Activated T-helper 1 cell treated with anti-CD3 and anti-CD28 coated beads, Interleukin-2, amount 50 U/mL, for 16 hours (primary cell): ENCODE measurements at places on chromosomes 12 and 14.

GRCh38 chr12:68364328-68364727, 32.2 kb upstream of the MDM1 start:
- DNase-seq: no peak

DNA sequence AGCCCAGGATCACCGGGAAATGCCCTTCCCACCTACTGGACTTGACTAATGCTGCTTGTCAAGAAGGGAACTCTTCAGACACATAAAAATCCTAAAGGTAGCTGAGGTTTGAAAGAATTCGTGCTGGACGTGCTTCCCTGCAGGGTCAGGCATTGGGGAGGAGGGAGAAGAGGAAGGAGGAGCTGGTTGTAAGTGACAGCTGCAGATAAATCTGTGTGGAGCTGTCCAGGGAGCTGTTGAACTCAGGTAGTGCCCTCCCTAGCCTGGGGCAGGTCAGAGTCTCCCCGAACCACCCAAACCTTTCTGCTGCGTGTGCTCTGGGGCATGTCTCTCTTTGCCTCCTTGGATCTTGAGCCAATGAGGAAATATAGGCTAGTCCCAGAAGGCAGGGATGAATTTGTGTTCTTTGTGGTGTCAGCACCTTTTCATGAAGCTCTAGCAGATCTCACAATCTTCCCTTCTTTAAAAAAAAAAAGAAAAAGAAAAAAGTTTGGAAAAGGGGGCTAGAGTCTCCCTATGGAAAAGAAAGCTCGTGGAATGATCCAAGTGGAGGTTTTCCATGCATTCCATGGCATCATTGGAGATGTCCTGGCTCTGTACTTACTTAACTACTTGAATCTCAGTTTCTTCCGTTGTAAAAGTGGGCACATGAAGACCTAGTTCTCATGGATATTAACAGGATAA, 23.6 kb upstream of the FOS start:
- no peak for DNase-seq

- no peak for DNase-seq
Measured at GRCh38 chr12:2411616-2412304, 359.0 kb downstream of the CACNA1C start.

- DNase-seq: no peak
Measured at GRCh38 chr14:101728367-101728742, 33.2 kb upstream of the PPP2R5C start.

DNA sequence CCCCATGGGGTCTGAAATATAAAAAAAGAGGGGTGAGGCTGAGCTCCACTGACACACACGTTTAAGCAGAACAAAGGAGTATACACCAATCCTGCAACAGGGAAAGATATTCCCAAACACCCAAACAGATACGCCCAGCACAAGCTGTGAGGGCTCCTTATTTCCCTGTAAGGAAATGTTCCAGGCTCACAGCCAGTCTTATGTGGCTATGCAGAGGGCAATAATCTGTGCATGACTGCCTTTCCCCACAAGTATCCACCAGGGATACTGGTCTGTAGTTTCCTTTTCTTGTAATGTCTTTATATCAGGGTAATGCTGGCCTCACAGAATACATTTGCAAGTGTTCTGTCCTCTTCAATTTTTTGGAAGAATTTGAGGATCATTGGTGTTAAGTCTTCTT, 141.7 kb upstream of the DAAM1 start:
- DNase-seq: no peak

GRCh38 chr14:54188064-54188666, 208.6 kb upstream of the CDKN3 start:
- no peak for DNase-seq

DNA sequence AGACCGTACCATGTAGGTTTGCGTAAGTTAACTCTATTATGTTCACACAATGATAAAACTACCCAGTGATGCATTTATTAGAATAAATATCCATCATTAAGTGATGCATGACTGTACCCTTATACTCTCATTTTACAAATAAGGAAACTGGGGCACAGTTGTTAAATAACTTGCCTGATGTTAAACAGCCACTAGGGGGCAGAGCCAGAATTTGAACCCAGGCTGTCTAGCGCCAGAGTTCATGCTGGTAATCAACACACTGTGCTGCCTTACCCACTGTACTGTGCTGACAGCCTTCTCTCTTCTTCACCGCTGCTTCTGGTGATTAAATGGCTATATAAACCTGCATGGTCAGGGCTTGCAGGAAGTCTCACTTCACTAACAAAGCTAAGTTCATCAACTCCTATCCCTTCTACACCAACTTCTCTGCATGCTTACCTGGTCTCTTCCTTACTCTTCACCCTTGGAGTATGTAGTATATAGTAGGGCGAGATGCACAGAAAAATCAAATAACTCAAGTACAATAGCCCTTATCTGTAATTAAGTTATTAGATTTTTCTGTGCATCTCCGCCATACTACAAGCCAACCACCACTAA, 43.6 kb upstream of the APPL2 start:
- DNase-seq: no peak

GRCh38 chr12:109736552-109737108, 23.0 kb downstream of the FAM222A start:
- DNase-seq: no peak

DNA sequence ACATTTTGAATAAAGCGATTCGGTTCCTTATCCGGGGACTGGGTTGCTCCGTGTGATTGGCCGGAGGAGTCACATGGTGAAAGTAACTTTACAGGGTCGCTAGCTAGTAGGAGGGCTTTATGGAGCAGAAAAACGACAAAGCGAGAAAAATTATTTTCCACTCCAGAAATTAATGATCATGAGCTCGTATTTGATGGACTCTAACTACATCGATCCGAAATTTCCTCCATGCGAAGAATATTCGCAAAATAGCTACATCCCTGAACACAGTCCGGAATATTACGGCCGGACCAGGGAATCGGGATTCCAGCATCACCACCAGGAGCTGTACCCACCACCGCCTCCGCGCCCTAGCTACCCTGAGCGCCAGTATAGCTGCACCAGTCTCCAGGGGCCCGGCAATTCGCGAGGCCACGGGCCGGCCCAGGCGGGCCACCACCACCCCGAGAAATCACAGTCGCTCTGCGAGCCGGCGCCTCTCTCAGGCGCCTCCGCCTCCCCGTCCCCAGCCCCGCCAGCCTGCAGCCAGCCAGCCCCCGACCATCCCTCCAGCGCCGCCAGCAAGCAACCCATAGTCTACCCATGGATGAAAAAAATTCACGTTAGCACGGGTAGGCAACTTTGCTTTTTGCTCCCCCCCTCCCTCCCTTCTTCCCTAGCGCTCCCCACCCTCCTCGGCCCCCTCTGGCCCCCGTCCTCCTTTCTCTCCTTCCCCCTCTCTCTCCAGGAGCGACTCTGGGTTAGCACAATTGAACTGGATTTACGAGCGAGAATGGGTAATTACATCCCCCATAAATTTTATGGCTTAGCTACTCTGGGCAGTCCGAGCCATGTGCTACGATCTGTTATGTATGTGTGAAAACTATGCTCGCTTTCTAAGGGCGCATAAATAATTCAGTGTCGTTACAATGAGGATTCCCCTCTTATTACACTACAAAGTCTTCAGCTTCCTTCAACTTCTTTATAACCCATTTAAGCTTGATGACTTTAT, at the start of gene HOXC4:
Gene HOXC4 (plus strand): TSS at position 85 of the 991 bp plus-strand sequence. CDS start 88 bp downstream, at position 173.
- no peak for DNase-seq

DNA sequence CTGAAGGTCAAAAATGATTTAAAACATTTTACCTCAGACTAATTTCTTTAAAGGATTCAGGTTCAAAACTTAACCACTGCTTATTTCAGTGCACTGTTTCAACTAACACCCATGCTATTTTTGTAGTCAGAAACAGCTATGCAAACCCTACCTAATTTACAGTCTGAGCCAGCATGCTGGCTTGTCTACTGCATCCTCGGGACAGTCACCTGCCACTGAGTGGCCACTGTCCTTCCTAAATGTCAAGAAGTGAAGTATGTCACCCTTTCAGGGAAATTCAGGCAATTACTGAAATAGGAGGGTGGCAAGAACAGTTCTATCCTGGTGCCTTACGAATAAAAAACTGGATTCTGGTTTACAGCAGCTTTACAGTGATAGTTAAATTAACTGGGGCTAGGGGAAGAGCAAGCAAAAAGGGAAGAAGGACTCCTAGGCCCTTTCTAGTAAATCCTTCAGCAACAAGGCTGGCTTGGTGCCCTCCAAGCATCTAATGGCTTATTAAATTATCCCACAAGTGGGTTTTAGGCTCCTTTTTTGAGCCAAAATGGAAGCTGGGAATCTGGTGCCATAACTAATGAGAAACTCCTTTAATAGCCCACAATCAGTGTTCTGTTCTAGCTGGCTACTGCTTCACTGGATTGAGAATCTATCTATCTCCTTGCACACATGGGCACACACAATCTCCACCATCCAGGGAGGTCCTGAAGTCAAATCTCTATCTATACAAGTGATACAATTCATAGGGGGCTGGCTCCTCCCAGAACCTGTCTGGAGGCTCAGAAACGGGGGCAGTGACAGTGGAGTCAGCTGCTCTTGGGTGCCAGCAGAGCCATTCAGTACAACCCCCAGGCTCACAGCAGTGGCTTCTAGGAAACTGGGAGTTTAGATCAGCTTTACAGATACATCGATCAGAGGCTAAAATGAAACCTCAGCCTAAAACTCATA, 43.4 kb downstream of the SH2B3 start:
- no peak for DNase-seq

DNA sequence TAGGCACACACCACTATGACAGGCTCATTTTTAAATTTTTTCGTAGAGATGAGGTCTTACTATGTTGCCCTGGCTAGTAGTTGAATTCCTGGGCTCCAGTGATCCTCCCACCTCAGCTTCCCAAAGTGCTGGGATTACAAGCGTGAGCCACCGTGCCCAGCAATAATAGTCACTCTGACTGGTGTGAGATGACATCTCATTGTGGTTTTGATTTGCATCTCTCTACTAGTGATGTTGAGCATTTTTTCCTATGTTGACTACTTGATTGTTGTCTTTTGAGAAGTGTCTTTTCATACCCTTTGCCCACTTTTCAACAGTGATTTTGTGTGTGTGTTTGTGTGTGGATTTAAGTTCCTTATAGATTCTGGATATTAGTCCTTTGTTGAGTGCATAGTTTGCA, 26.3 kb downstream of the ATP2A2 start:
- DNase-seq: no peak

DNA sequence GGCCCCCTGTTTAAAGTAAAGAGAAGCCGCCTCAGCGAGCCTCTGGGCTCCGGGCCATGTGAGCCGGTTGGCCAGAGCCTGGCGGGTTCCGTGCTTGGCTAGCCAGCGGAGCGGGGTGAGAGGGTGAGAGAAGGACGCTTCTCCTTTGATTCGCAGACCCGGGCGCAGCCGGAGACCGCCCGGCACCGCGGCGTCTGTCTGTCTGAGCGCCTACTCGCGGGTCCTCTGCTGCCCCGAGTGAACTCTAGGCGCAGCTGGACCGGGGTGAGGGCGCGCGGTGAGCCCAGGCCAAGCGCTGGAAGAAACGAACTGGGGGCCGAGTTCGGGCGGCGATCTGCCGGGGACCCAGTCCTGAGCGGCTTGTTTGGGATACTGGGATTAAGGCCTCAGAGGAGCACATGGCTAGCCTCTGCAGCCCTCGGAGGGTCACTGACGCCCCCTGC, 41.4 kb upstream of the TBX5 start:
- no peak for DNase-seq

DNA sequence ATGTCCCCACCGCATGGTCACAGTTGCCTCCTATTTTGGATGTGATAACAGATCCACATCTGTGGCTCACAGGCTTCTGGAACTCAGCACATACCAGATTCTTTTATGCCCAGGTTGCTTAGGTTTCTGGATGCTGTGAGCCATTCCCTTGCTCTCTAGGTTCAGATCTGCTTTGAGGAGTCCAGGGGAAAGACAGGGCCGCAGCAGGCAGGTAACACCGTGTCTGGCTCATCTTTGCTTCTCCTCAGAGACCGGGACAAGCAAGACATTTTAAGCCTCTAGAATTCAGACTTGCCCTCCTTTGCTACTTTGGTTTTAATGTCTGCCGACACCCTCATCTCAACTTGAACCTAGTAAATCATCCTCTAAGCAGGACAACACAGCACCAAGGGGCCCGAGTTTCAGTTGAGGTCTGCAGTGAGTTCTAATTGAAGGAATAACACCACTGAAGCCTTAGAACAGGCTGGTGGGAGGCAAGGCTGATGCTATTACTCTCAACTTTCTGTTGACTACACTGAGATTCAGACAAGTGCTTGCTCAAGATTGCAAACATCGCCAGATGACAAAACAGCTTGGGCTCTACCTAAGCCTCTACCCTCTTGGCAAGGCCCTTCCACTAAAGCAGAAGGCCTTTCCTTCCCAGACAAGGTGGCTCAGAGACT, 55.3 kb downstream of the MDM2 start:
- no peak for DNase-seq

GRCh38 chr12:49170924-49171323, 18.0 kb downstream of the TUBA1A start:
- DNase-seq: no peak

DNA sequence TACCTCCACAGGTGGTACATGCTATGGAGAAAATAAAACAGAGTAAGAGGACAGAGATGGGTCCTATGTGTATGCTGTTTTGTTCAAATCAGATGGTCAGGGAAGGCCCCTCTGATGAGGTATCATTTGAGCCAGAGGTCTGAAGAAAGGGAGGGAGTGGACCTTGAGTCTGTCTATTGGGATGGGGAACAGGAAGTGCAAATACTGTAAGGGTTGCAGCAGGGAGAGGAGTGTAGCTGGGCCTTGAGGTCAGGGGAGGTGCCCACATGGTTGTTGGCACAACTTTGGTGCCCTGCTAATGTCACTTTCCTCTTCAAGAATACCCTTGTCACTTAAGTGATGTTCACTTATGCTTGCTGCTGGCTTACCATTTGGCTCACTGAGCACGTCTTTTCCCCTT, 83.3 kb downstream of the PRKCH start:
- no peak for DNase-seq

DNA sequence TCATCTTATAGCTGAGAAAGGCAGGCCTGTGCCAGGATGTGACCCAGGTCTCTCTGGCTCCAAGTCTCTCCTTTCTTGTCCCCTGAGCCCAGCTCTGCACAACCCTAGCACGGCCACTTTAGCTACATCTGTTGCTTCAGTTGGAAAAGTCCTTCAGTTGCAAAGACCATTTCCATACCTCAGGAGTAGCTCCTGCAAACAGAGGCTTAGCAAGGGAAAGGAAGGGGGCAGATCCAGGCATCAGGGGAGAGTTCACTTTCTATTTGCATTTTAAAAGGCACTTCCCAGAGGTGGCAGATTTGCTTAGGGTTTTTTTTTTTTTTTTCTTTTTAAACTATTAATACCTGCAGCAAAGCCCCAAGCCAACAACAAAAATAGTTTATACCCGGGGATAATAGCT, 3.0 kb upstream of the PITPNM2 start:
- DNase-seq: no peak

DNA sequence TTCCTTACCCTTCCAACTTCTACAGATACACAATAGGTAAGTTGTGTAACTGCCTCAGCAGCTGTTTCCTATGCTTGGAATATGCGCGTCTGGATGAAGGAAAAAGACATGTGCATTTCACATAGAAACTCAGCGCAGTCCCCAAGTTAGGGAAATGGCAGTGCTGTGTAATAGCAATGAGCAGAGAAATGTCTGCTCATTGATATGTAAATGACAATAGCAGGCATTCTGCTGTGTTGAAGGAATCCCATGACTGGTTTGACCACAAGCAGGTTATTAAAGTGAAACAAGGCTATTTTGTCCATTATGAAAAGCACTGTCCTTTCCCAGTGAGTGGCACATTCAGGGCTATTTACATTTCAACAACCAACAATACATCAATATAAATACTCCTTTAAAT, 106.6 kb downstream of the BTG1 start:
- no peak for DNase-seq

- no peak for DNase-seq
Measured at GRCh38 chr14:57660208-57660607, 166.6 kb upstream of the CCDC198 start.

GRCh38 chr14:24252289-24253124, 10.1 kb upstream of the TINF2 start:
- DNase-seq: no peak

- no peak for DNase-seq
Measured at GRCh38 chr12:93059925-93060665, 131.0 kb upstream of the EEA1 start.
